Hindlimb muscle (tissue), 1 donor: ENCODE measurements at places on chromosomes 16 and 17.
A peak's percentile ranks its signal among the peaks of the same experiment; 100 is the strongest.

- DNase-seq, result peak; percentile 80
Observed at GRCh38 chr16:20851601-20852000, 45.3 kb downstream of the REXO5 start.

DNA sequence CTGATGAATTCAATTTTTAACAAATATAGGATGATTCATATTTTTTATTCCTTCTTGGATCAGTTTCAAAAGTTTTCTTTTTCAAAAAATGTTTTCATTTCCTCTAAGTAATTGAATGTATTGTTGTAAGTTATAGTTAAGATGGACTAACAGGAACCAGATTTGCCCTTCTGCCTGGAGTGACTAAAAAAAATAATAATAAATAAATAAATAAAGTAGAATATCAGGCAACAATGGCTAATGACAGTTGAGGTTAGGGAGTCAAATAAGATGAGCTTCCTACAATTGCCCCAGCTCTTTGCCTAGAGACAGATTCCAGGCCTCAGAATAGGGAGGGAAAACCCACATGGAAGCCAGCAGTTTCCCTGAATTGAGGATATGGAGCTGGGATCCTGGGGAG is 73.7 kb upstream of the MSI2 start:
- no peak for DNase-seq

GRCh38 chr17:81858170-81858966 is 2.0 kb downstream of the P4HB start:
- DNase-seq, result no peak

- no peak for DNase-seq
Observed at GRCh38 chr16:61179561-61179960, 856.7 kb downstream of the CDH8 start.

GRCh38 chr16:57032346-57032745 is 43.0 kb downstream of the NLRC5 start:
- no peak for DNase-seq

DNA sequence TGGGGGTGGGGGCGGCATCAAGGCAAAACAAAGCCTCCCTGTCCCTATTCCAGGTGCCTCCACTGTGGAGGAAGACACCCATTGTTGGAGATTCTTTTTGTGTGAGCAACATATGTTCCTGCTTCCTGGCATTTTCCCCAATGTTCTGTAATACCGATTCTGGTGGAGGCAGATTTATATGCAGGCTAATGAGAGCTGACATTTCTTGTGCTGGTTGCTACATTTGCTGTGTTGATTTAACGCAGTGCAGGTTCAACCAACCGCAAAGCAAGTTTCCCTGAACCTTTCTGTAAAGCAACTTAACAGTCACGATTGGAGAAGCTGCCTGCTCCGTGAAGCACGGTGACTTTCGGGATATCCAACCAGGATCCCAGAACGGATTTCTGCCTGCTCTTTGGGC is 260.5 kb downstream of the CBLN1 start:
- peak; percentile 72 for DNase-seq

DNA sequence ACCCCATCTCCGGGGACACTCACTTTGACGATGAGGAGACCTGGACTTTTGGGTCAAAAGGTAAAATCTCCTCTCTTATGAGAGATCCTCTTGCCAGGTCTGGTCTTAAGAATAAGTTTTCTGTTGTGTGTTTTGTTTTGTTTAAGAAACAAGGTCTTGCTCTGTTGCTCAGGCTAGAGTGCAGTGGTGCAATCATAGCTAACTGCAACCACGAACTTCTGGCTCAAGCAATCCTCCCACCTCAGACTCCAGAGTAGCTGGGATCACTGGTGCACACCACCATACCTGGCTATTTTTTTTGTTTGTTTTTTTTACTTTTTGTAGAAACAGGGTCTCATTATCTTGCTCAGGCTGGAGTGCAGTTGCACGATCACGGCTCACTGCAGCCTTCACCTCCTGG is 4.1 kb downstream of the MMP25 start:
- DNase-seq, result no peak

- DNase-seq, result no peak
Observed at GRCh38 chr16:10923650-10924214, 18.5 kb downstream of the DEXI start.

GRCh38 chr16:81524382-81524781 is 79.8 kb downstream of the CMIP start:
- DNase-seq, result no peak

- DNase-seq, result no peak
Observed at GRCh38 chr16:3092501-3092941, 6.6 kb downstream of the ZSCAN10 start.

GRCh38 chr17:80845863-80846671 is 145.6 kb upstream of the CHMP6 start:
- no peak for DNase-seq

DNA sequence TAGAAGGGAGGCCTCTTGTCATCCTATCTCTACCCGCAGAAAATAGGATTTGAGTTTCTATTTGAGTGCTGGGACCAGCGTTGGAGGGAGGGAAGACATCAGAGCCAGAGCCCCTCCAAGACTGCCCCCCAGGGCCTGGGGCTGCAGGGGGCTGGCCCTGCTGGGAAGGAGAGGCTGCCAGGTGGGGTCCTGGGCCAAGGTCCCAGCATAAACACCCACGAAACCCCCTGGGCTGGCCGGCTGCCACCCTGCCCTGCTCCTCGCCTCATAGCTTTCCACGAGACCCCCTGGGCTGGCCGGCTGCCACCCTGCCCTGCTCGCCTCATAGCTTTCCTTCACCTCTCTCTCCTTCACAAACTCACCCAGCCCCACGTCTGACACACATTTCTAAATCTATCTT is 10.6 kb upstream of the TEX19 start:
- DNase-seq, result no peak

- no peak for DNase-seq
Observed at GRCh38 chr17:20938988-20939615, 103.7 kb downstream of the USP22 start.

GRCh38 chr17:78256707-78257591 is 25.5 kb downstream of the TMEM235 start:
- no peak for DNase-seq

DNA sequence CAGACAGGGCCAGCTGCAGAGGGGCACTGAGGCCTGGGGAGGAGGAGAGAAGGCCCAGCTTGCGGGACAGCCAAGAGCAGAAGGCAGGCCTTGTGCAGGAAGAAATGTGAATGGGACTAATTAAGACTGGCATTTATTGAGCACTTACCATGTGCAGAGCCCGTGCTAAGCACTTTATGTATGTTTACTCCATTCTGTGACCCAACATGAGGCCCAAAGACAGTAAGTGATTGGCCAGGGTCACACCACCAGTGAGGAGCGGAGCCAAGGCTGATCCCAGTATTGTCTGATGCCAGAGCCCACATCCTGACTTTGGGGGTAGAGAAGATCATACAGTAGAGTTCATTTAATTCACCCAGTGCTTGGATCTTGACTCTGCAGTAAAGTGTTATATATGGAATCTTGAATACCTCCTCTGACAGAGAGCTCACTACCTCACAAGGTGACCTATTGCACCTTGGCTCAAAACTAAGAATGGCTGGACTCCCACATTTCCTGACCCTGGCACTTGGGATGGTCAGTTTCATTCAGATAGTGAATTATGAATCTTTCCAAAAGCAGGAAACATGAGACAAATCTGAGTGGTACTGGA is 13.6 kb downstream of the KATNB1 start:
- DNase-seq, result no peak

- no peak for DNase-seq
Observed at GRCh38 chr17:49659661-49660382, 18.1 kb downstream of the SPOP start.

DNA sequence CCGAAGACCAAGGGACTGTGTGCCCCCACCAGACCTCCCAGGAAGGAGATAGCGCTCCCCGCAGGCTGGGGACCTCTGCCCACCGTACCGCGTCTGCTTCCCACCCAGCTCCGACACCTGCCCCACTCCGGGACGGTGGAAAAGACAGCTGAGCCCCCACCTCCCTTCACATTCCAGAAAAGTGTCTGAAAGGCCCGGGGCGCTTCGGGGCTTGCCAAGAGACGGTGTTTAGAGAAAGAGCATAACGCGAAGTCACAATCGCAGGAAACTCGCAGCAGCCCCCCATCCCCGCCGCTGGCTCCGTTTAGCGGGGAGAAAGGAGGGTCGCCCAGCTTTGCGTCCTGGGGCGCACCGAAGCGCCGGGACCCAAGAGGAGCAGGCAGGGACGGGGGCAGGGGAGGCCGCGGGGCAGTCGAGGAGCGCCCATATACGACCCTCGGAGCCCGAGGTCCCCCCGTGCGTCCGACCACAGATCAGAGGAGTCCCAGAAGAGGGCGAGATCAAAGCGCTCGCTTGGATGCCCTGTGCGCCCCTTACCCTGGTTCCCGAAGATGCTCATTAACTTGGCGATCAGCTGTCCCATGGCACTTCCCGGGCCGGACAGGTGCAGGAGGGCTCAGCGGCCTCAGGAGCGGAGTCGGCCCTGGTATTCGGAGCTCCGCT is 652 bp downstream of the ARL5C start:
- no peak for DNase-seq
